ENCODE measurements at places on chromosomes 11 and 22. TPM values are rescaled to one million over a fixed set of nuclear protein-coding genes. Genes with fewer than 3 reads are reported as not detected.

The TEAD1 gene
- not detected for polyA plus RNA-seq

The HYLS1 gene
- polyA plus RNA-seq = 6.7 TPM

The FXYD2 gene
- polyA plus RNA-seq = 71.8 TPM

- DNase-seq = no peak
Observed at GRCh38 chr22:28728621-28729313, 12.9 kb downstream of the CHEK2 start.

GRCh38 chr11:11451501-11452005 lies 98.5 kb upstream of the CSNK2A3 start:
- DNase-seq = no peak

- DNase-seq = no peak
Observed at GRCh38 chr11:13289081-13289480, 11.5 kb downstream of the BMAL1 start.

- no peak for DNase-seq
Observed at GRCh38 chr22:36055376-36056295, 27.0 kb upstream of the RBFOX2 start.

DNA sequence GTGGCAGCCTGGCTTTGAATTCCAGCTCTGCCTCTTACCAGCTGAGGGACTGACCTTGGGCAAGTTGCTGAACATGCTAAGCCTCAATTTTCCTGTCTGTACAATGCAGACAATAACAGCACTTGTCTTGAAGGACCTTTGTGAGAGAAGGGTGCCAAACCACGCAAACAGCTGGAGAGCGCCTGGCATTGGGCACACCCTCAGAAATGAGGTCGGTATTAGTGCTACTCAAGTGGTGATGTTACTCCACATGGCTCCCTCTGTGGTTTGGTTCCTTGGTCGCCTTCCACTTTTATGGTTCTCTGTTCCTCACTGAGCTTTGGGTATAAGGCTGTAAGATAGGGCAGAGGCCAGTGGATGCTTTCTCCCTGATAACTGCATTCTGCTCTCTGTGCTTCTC lies 8.2 kb downstream of the UBASH3B start:
- no peak for DNase-seq
